Hippocampal formation (tissue), 2 donors: ENCODE measurements at places on chromosomes 11 and 22.
A peak's percentile ranks its signal among the peaks of the same experiment; 100 is the strongest.

GRCh38 chr11:130323452-130324450 is 9.0 kb upstream of the ZBTB44 start:
- no peak for DNase-seq

- DNase-seq, result no peak
Observed at GRCh38 chr11:59668188-59668949, 468 bp downstream of the PATL1 start.

DNA sequence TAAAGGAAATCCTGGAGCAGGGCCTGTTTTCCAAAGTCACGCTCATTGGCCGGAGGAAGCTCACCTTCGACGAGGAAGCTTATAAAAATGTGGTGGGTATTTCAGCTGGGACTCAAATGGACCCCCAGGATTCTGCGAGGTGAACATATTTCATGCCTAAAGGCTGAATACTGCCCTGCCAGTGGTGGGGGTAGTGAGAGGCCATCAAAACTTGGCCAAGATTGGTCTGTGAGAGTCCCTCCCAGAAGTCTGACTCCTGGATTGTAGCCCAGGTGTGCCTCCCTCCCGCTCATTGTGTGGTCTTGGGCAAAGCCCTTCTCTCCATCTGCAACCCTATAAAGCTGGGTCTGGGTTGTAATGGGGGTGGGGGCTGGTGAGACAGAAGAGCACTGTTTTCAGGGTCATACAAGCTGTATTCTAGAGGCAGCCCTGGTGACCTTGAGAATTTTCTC is 853 bp downstream of the HTATIP2 start:
- DNase-seq, result no peak

- peak; percentile 39 for DNase-seq
Observed at GRCh38 chr22:22508274-22509176, at the start of gene ZNF280B. Gene ZNF280B (minus strand): TSS chr22:22508742. CDS start chr22:22489398, 19,344 bp downstream.

DNA sequence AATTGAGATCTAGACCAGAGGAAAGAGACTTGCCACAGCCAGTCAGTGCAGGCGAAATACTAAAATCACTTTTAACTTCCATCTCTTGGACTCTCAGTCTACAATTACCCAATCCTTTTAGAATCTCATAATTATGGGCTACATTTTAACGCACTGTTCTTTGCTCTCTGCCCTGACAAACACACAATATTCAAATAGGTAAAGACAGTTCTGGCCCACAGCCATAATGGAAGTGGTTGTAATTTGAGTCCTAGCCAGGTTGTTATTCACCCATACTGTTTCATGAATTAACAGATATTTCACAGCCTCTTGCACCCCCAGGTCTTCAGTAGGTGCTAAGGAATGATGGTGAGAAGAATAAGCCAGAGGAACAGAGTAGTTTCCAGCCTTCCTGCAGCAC is 830 bp downstream of the C11orf97 start:
- DNase-seq, result no peak

DNA sequence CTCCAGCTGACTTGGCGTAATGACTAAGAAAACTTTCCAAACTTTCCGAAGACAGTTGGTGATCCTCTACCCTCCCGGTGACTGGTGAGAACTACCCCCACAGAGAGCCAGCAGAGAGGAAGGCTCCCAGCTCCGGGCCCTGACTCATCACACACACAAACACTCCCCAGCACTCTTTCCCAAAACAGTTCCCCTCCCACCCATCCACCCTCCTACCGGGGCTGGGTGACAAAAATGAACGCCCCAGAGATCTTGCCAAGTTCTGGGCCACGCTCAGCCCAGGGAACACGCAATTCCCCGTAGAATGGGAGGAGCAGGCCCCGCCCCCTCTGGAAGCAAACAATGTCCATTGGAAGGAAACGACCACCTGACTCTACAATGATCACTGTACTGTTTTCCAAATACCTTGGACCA is 21.3 kb upstream of the JAM3 start:
- no peak for DNase-seq

DNA sequence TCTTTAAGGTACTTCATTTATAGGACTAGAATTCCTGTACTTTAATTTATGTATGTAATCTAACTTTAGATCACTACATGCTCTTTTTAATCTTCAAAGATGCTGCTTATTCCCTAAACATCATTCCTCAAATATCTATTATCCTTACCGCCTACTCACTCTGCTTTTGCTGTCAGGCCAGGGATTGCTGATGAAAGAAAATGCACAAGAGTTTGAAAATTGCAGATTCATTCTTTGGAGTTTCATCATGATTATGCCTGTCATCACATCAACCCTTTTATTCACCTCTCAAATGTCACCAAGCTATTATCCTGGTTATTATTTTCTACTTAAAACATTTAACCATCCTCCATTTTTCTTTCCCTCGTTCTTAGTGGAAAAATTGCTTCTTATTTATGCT is 802.7 kb downstream of the METTL15 start:
- no peak for DNase-seq

GRCh38 chr11:85884581-85885021 is 29.4 kb downstream of the CCDC83 start:
- no peak for DNase-seq

- DNase-seq, result no peak
Observed at GRCh38 chr22:25841775-25842174, 99.8 kb downstream of the MYO18B start.

DNA sequence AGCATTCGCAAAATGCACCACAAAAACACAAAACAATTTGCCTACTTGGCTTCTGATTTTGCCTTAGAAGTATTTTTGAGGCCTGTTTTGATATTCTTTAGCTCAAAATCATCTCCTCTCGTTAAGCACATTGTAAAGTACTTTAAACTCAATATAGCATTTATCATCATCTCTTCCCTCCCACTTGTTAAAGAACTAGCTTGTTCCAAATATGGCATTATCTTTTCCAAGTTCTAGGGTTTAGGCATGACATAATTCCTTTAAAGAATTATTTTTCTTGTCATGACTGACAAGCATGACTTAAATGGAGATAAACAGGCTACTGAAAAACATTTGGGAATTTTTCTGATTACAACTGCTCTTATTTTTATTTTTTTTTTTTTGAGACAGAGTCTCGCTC is 21.3 kb downstream of the CELF1 start:
- DNase-seq, result no peak

- no peak for DNase-seq
Observed at GRCh38 chr11:71976551-71976950, 22.2 kb upstream of the IL18BP start.

DNA sequence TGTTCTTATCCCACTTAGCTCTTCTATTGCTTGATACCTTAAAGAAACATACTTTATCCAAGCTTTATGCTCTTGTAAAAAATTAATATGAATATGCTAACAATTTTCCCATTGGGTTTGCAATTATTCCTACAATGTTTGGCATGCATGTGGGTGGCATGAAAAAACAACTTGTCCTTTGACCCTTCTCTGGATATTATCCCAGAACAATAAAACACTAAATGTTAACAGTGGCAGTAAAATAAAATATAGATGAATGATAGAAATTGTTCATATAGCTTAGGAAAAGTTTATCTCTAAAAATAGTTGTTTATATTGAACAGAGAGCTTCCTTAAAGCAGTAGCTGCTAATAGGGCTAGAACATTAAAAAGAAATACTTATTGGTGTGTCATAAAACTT is 860.5 kb upstream of the LRRC4C start:
- DNase-seq, result no peak

- DNase-seq, result no peak
Observed at GRCh38 chr11:35304386-35304775, 115.0 kb downstream of the SLC1A2 start.

DNA sequence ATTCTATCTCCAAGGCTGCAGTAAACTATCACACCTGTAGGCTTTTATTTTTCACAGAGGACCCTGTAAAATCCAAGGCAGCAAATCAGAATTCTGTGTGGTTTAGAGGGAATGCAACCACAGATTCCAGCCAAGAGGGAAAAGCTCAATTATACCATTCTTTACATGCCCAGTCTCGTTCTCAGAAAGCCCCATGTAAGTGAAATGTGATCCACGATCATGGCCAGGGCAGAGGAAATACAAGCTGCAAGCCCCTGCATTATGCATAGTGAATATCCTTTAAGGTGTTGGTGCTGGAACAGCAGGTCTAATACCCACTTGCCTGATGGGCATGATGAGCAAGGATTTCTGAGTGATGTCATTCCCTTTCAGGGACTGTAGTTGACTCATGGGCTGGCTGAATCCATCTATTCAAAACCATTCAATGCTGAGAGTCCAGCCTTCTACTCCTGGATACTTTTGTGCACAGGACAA is 198.7 kb upstream of the MTMR2 start:
- DNase-seq, result no peak

- DNase-seq, result no peak
Observed at GRCh38 chr22:35538801-35539321, 1.8 kb upstream of the RASD2 start.

GRCh38 chr11:32331098-32331497 is 104.2 kb downstream of the WT1 start:
- no peak for DNase-seq

DNA sequence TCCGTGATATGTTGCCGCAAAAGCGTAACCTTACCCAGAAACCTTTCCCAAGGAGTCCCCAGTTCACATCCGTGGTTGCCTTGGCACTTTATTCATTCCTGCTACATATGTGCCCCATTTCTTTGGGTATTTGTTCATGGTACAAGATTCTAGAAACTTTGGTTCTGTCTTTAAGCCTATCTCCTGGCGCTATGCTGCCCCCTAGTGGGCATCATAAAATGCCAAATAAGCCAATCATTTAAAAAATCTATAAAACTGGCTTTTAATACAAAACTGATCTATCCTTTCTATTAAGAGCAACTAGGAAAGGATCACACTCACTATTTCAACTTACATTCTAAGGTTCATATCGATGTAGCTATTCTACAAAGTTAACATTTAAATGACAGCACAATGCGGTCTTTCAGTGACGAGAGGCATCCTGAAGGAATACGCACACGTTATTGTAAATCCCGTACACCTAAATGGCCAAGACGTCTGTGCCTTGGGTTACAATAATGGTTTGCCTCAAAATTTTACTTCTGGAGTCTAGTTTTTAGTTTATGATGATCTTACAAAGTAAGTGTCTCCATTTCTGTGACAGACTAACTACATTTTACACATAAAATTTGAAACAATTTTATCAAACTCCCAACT is 16.2 kb downstream of the PIWIL3 start:
- no peak for DNase-seq

DNA sequence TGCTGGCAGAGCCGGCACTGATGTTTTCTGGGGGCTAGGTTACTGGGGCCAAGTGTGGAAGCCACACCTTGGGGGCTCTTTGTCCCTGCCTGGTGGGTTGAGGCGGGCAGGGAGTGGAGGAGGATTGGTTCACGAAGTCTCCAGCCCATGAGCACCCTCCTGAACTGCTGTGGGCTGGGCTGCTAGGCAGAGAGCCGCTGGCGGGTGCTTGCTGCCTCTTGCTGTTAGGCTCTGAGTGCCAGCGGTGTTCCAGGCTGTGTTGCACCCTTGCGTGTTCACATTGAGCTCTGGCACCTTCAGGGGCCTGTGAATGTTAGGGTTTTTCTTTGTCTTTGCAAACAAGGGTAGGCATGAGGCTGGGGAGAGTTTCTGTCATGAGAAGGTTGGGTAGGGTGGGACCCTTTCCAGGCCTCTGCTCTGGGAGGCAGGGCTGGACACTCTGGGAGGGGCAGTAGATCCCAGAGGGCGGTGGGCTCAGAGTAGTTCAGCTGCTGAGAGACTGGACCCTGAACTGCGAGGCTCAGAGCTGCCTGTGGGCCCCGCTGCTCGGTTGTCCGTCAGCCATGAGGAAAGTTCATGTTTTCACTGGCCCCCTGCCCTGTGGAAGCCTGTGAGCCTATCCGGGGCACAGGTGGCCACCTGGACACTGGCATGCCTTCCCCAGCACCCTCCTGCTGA is 24.0 kb upstream of the TMEM191C start:
- no peak for DNase-seq

GRCh38 chr22:48895336-48895735 is 932.3 kb downstream of the BRD1 start:
- DNase-seq, result no peak

GRCh38 chr22:37275134-37275533 is 7.2 kb upstream of the CYTH4 start:
- no peak for DNase-seq

DNA sequence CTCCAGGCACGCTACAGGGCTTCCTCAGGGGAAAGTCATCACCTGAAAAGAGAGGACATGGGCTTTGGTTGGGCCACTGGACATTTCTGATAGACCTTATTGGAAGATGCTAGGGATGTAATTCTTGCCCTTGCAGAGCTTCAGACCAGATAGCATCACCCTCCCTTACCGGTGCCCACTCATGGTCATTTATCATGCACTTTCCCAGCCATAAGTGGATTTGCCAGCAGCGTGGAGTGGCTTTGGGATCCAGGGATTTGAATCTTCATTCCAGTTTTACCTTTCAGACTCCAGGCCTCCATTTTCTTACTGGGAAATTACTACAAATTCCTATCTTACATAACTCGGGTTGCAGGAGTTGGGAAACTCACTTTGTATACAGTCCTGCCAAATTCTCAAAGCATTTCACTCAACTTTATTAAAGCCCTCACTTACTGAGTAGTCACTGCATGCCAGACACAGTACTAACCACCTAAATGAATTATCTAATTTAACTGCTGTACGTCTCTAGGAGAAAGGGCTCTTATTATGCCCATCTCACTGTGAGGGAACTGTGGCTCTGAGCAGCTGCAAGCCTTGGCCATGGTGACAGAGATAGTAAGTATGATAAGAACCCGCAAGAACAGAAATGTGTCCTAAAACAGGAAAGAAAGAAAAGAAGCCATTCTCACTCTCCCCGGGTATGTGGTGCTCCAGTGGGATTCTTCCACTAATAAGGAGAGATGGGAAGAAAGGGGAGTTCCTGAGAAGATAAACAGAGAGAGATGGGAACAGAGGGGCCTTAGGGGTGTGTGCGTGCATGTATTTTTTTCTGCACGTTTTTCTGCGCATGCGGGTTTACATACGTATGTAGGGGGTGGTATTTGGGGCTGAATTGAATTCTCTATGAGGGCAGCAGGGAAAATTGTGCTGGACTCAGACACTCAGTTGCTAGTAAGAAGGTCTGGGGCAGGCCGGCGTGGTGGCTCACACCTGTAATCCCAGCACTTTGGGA is 9.7 kb downstream of the CHRM1 start:
- DNase-seq, result no peak

DNA sequence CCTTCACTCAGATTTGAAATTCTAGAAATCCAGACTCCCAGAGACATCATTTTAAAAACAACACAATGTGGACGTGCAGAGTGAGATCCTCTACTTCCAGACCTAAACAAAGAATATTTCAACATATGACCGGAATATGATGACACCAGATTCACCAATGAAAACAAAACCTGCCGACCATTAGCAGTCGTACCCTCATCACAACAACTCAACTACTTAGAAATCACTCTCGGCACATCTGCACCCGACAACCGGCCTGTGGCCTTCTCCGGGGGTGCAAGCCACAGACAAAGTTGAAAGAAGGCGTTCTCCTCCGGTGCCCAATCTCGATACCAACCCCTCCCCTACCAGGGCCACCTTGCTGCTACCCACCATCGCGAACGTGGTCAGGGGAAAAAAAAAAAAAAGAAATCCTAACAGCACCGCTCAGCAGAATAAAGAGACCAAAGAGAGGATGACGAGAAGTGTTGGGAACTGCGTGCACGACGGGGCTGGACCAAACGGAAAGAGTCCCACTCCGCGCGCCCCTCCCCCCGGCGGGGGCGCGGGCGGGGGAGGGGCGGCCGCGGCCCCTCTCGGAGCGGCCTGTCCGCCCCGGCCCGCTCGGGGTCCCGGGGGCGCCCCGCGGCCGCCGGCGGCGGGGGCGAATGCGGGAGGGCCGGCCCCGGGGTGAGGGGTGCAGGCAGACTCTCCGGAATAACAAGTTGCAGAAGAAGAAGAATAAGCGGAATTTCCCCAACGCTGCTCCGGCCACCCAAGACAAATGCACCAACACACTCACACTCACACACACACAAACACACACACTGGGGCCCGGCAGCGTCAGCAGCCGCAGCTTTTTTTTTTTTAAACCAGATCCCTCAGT is 1.7 kb downstream of the PHF21A start:
- DNase-seq, result no peak
